A549 treated with ZK216348 at 1 μM for 4 hours (cell line): ENCODE measurements at places on chromosomes 2 and 18. TPM values are rescaled to one million over a fixed set of nuclear protein-coding genes. Genes with fewer than 3 reads are reported as not detected.

The RAB27B gene
- 10.2 to 14.7 TPM (median 12.6 TPM) in 5 replicates for total RNA-seq

The ABCB11 gene
- total RNA-seq = 0.02 TPM in 1 of 5 replicates, not detected in the others

The ANKRD36 gene
- total RNA-seq = 3.7 to 7.2 TPM (median 6.2 TPM) in 5 replicates

The HOXD1 gene
- 0.18 to 0.28 TPM (median 0.24 TPM) in 4 of 5 replicates, not detected in the other for total RNA-seq

The ITPRIPL1 gene
- not detected in 5 replicates for total RNA-seq

The AGXT gene
- not detected in 5 replicates for total RNA-seq

The NFU1 gene
- 42.0 to 85.5 TPM (median 47.8 TPM) in 5 replicates for total RNA-seq

The LCT gene
- 0.04 to 0.06 TPM in 2 of 5 replicates, not detected in the others for total RNA-seq

The CAPN14 gene
- 0.06 to 0.07 TPM in 2 of 5 replicates, not detected in the others for total RNA-seq

The PLB1 gene
- 1.5 to 1.9 TPM (median 1.8 TPM) in 5 replicates for total RNA-seq

The EDAR gene
- 0.05 to 0.08 TPM in 2 of 5 replicates, not detected in the others for total RNA-seq

The AP1S3 gene
- 24.7 to 51.4 TPM (median 35.4 TPM) in 5 replicates for total RNA-seq

The UGT1A10 gene
- total RNA-seq = 0.18 to 0.52 TPM (median 0.23 TPM) in 3 of 5 replicates, not detected in the others

The AOX1 gene
- total RNA-seq = 3.8 to 5.2 TPM (median 4.9 TPM) in 5 replicates

The SNTG2 gene
- total RNA-seq = not detected in 5 replicates

The LRP2 gene
- total RNA-seq = 0.01 TPM in 1 of 5 replicates, not detected in the others

The CYS1 gene
- 1.2 to 1.8 TPM (median 1.4 TPM) in 5 replicates for total RNA-seq

The ZNF397 gene
- total RNA-seq = 3.2 to 5.9 TPM (median 4.6 TPM) in 5 replicates

The EPB41L3 gene
- 0.21 to 1.0 TPM (median 0.43 TPM) in 4 of 5 replicates, not detected in the other for total RNA-seq

The C18orf54 gene
- 1.7 to 4.3 TPM (median 3.3 TPM) in 5 replicates for total RNA-seq

The AQP12B gene
- not detected in 5 replicates for total RNA-seq
